ENCODE measurements at places on chromosomes 16 and 17.

GRCh38 chr16:27681681-27682080 is 131.7 kb downstream of the KATNIP start:
- no peak for DNase-seq

- DNase-seq, result peak; percentile 50
Observed at GRCh38 chr16:11354733-11355574, 9.7 kb downstream of the RMI2 start.

GRCh38 chr17:83137523-83137922 is 58.1 kb downstream of the METRNL start:
- no peak for DNase-seq

- no peak for DNase-seq
Observed at GRCh38 chr16:75443298-75443697, 10.0 kb upstream of the CFDP1 start.

DNA sequence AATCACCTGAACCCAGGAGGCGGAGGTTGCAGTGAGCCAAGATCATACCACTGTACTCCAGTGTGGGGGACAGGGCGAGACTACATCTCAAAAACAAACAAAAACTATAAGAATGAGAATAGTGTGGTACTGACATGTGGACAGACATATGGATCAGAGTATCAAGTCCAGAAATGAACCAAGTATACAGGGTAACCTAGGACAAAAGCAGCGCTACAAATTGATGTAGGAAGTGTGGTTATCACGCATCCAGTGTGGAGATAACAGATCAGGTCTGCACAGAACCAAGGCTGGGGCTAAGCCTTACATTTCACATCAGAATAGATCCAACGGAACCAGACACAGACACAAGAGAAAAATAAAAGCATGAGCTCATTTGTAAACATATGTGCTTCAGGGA is 23.0 kb upstream of the C16orf95 start:
- no peak for DNase-seq

DNA sequence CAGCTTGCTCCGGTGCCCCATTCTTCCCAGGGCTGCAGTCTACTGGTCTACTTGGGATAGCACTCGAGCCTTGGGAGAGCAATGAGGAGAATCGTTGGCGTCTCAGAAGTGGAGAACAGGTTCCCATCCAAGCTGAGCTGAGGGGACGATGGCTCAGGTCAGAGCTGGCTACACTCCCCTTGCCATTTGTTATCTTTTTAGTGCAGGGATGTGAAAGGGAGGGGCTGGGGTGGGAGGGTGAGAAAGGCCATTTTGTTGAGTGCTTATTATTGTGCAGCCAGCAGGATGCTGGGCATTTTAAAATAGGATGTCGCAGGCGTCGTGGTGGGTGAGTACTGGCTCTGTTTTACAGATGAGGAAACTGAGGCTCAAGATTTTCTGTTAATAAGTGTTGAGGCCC is 410.8 kb downstream of the SNX29 start:
- no peak for DNase-seq

DNA sequence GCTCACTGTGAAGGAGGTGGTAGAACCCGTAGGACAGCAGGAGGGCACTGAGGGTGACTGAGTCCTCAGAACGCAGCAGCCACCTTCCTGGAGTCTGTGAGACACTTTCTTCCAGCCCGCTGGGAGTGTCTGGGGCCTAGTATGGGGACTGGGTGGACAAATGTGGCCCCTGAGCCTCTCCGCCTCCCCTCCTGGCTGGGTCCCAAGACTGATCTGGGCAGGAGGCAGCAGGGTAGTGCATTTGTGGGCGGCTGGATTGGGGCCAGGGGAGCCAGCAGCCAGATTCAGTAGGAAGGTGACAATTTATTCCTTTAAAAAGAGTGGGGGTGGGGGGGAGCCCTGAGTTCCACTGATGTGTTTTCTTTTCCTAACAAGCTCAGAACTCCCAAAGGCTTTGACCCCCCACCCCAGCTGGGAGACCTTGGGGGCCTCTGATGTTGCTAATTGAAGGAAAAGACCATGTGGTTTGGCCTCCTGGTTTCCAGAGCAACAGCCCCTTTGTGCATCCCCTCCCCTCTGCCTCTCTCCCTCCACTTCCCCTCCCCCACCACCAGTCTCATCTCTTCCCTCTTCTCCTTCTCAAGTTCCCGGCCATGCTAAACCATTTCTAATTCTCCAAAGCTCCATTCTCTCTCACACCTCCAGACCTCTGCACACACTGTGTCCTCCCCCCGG is 4.4 kb downstream of the CLEC19A start:
- DNase-seq, result no peak

- DNase-seq, result no peak
Observed at GRCh38 chr16:8818504-8819270, 21.0 kb downstream of the PMM2 start.

- DNase-seq, result no peak
Observed at GRCh38 chr16:61564716-61565115, 471.5 kb downstream of the CDH8 start.

Data from activated CD4-positive, alpha-beta T cell treated with anti-CD3 and anti-CD28 coated beads for 24 hours (primary cell).